Type B pancreatic cell (in vitro differentiated cells): ENCODE measurements at places on chromosomes 6 and 20.

DNA sequence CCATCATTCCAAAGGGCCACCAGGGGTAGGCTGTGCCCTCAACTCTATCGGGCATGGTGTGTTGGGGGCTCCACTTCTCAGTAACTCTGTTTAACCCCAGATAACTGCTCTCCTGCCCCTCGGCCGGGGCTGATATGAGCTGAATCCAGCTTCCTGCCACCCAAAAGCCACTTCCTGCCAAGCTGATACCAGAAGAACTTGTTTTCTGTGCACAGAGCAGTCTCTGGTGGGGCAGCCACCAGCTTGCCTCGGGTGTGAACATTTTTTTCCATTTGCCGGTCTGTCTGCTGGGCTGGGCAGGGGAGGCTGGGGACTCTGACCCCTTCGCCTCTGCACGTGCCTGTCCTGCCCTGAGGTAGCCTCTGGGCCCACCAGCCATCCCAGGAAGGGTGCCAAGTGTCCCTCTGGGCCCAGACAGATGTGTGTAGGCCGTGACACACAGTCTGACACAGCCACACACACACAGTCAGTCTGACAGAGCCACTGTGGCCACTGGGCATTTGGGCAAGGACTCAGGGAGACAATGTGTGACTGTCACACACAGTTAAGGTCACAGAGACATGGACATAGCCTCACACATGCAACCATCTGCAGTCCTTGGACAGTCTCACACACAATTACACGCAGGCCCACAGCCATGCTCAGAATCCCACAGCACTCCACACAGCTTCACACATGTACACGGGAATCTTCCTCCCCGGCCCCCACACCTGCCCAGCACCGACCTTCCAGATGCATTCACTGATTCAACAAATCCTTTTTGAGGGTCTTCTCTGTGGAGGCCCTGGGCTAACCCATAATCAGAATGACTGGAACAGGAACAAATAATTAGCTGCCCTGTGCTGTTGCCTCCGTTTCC lies 45.1 kb downstream of the NOL4L start:
- DNase-seq = no peak

GRCh38 chr6:2542101-2542857 lies 208.4 kb downstream of the MYLK4 start:
- DNase-seq = no peak

GRCh38 chr20:33160681-33161080 lies 7.3 kb upstream of the BPIFA2 start:
- peak; percentile 44 for DNase-seq

DNA sequence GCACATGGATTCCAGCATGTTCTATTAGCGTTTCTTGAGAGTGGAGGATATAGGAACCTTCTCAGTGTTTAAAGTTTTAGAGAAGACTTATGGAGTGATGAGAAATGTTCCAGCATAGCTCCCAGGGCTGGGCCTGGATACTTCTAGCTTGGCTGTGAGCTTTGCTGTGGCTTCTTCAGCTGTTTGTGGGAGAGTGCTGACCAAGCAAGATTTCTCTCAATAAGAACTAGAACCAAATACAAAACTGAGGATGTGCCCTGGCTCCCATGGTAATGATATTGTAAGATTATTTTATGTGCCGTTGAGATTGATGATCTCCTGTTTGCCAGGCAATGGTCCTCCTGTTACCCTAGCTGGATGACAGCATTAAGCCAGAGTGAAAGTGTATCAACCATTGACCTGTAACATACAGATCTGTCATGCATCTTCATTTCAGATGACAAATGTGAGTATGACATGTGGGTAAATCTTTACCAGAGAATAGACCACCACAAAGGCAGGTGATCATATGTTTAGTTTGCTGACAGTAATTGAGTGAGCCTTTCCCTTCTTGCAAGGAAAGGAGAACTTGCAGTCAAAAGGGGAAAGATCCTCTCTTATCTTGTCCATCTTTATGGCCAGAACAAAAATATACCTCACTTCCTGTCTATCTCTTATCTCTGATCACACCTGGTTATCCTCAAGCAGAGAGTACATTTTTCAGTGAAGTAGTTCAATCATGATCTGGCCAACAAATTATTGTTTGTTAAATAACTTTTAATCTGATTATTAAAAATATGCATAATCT lies 180.1 kb downstream of the SLC24A3 start:
- no peak for DNase-seq

DNA sequence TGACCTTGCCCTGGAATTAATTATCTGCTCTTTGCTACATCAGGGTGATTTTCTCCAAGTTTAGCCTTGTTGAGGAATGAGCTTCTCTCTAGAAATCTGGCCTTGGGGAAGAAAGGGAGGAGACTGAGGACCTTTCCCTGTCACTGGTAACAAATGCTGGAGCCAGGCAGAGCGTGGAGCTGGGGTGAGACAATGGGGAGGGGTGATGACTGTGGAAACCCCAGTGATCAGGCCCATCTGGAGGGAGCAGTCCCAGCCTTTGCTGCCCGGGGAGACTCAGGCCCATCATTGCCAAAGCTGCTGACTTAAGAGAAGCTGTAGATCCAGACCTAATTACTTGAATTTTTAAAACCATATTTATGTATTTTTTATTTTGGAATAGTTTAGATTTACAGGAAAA lies 31.3 kb downstream of the BCAS4 start:
- no peak for DNase-seq

GRCh38 chr6:3919130-3919628 lies 70.0 kb downstream of the FAM50B start:
- no peak for DNase-seq

GRCh38 chr6:113292646-113293422 lies 564.3 kb upstream of the MARCKS start:
- no peak for DNase-seq

- no peak for DNase-seq
Measured at GRCh38 chr6:141576751-141577150, 556.0 kb upstream of the GJE1 start.

- no peak for DNase-seq
Measured at GRCh38 chr20:8299921-8300320, 167.9 kb downstream of the PLCB1 start.

DNA sequence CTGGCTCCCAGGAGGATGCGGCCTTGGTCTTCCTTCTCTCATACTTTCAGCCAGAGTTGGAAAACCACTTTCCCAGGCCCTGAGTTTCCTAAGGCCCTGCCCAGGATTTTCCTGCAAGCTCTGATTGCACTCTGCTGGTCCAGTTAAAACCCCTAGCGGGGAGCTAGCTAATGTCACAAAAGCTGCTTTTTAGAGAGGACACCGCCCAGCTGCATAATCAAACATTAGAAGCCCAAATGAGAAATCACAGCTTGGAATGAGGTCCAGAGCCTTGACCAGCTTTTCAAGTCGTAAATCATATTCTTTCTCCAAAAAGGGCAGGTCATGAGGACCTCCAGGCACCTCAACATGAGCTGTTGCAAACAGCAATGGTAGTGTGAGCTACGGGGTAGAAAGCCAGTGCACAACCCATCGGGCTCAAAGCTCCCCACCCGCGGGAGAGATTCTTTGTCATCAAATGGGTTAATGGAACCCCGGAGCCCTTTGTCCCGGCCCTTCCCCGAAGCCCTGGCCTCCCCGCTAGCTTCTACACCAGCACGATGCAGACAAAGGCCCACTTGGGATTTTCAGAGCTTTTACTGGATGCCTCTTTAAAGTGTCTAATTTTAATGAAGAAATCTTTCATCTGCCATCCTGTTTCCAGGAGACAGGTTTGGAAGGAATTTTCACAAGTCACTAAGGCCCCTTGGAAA lies 134.0 kb downstream of the SCML4 start:
- DNase-seq = no peak

DNA sequence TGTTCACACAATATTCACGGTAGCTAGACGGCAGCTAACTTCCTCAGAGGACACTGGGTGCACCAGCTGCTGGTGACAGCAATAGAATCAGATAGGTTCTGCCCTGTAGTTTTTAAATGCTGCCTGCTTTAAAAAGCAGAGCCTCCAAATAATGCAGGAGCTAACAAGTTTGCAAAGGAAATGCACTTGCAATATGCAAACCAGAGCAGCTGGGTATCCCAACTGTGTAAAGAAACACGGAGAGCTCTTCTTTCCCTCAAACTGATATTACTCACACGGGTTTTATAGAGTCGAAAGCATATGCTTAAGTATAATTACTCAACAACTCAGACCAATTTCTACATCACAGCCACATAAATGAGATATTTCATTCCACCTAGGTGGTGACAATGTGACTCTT lies 432.7 kb downstream of the TFAP2A start:
- no peak for DNase-seq

DNA sequence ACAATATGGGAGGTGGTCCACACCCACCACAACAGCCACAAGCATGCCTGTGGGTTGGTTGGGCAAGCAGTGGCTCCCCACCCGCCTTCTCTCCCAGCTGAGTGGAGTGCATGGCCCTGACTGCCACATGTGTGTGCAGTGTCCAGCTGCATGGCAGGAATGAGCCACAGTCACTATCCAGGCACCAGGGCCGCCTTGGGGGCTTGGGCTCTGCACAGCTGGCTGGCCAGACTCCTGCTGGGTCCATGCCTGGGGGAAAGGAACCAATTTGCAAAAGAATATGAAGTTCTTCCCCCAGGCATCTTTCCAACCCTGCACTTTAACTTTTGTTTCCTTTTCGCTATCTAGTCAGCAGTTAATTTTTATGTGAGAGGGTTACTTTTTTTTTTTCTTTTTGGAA lies 11.6 kb upstream of the ASCC3 start:
- no peak for DNase-seq

DNA sequence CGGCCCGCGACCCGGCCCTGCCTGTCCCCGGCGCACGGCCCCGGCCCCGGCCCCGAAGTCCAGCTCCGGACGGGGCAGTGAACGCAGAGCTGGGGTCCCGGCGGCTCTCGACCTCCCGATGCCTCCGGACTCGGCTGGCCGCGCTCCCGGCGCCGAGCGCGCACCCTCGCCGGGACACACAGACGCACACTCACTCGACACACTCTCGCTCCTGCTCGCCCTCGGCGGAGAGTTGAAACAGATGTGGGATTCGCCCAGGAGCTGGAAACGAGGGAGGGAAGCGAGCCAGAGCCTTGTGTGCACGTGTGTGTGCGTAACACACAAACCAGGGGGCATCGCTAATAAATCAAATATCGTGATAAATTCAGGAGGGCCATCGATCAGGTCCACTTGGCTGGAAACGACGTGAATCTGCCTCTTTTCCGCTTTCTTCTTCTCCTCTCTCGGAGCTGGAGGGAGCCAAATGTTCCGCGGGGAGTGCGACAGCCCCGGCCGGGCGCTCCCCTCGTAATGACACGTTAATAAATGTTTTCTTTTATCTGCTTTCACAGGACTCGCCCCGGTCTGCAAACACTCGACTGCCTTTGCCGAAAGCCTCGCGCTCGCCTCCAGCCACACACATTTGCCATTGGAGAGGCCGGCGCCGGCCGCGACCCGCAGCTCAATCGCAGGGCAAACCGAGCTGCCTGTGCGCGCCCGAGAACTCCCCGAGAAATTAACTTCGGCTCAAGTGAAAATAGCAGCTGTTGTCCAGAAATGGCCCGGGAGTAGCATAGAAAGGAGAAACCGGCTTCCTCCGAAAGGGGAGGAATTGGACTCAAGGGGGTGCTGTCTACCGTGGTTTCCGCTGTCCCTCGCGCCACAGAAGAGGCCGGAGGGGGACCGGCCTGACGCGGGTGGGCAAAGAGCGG lies 828 bp upstream of the SULF2 start:
- DNase-seq = peak; percentile 83

GRCh38 chr20:2695206-2695983 lies 2.8 kb downstream of the EBF4 start:
- peak; percentile 51 for DNase-seq

- DNase-seq = no peak
Measured at GRCh38 chr6:61210549-61210948, 1075.5 kb downstream of the KHDRBS2 start.

DNA sequence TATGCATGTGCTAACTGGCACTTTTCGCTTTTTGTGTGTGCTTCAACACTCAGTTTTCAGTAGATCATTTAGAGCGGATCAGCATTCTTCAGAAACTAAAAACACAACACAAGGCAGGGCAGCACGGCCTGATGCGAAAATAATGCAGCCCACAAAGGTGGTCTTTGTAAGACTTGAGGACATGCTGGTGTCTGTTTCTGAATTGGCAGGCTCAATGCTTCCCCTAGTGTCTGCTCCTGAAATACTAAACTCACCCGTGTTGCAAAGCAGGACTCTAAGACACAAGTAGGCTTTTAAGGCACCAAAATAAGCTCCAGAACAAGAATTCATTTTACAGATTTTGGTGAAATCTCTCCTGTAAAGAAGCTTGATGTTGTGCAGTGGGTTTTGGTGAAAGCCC lies 676.5 kb downstream of the TENT5A start:
- DNase-seq = no peak

GRCh38 chr6:168438783-168439520 lies 2.0 kb upstream of the SMOC2 start:
- no peak for DNase-seq

DNA sequence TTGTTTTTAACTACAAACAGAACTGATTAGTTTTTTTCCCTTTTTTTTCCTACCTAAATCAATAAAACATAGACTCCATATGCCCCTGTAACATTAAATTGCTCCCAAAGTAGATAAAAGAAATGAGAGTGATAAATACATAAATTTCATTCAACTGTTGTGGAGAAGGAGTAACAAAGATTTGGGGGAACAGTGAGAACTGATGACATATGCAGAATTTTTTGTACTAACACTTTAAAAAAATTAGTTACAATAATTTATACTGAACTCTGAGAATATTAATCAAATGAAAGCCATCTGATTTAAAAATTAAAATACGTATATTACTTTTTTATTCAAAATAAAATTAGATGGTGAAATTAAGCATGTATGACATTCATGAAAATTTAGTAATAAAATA lies 195.7 kb downstream of the COL19A1 start:
- no peak for DNase-seq

DNA sequence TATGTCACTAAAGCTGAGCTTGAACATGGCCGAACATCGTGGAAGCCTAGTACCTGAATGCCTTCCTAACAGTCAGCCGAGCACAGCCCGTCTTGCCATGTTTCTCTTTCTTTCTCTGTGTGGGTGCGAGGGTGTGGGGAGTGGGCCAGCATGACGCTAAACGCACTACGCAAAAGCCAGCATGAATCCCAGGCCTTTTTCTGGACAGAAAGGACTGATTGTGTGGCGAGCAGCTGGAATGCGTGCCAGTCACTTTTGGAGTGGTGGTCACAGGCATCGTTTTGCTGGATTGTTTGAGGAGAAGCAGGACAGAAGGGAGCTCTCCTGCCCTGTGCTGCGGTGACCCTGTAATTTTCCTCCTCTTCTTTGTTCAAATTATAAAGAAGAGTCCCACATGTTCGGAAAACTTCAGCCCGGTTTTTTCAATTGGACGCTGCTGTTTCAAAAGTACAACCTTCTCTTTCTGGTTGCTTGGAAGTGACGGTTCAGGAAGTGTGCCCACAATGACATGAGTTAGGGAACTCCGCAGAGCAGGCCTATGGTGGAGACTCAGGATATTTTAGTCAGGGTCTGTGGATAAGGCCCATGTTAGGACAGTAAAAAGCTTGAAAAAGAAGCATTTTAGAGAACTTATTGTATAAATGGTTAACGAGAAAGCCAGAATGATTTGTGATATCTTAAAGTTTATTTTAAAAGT lies 54.3 kb downstream of the PDE7B start:
- DNase-seq = no peak

- no peak for DNase-seq
Measured at GRCh38 chr20:17513939-17514338, 17.2 kb downstream of the BFSP1 start.

- DNase-seq = no peak
Measured at GRCh38 chr20:53445321-53445731, 148.3 kb downstream of the ZNF217 start.

GRCh38 chr6:144479991-144480390 lies 194.9 kb downstream of the UTRN start:
- DNase-seq = no peak

- no peak for DNase-seq
Measured at GRCh38 chr6:130928158-130928912, 101.1 kb downstream of the SMLR1 start.
